ENCODE measurements at places on chromosomes 16 and 17.

GRCh38 chr17:1100382-1100781, 79.4 kb downstream of the ABR start:
- no peak for DNase-seq

DNA sequence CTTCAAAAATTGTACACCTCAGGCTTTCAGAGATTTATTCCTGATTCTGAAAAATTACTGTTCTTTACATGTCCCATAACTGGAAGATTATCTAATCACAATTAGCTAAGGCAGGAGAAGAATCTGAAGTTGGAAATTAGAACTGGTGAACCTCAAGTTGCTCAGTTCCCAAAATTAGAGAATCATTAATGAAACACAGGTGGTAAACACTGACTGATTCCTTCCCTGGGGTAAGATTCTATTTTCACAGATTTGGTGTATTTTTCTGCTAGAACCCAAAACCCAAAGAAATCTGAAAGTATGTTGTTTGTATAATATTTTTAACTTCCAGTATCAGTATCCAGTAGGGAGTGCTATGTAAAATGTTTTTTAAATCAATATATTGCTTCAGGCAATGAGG, 25.7 kb downstream of the PHKB start:
- no peak for DNase-seq

GRCh38 chr16:80300456-80300855, 240.3 kb upstream of the DYNLRB2 start:
- no peak for DNase-seq

DNA sequence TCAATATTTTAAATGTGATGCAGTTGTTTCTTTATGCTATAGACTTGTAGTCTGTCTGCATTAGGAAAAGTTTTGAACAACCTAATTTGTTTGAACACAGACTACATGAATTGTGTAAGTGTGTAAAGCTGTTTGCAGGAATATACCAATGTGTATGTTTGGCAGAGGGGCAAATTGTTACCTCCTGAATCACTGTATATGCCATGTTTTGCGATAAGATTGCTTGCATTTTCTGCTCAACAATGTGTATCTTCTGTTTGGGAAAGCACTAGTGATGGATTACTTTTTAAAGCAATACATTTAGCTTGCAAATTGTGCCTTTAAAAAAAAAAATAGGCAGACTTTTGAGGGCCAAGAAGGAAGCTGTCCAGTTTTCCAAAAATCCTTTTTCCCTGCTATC, 14.6 kb downstream of the RBBP6 start:
- DNase-seq, result no peak

DNA sequence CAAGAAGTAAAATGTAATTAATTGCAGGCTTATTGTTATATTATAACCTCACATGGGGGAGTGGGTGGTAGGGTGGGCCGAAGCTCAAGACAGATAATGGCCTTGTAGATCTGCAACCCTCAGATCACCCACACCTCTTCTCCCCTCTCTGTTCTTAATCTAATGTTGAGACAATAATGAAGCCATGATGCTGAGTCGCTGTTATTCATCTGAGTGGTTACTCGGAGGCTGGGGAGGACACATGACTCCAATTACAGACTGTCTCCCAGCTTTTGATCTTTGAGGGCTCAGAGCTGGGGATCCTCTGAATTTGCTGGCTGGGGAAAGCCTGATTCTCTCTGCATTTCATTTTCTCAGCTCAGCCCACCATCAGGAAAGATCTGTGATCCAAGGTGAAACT, 275.3 kb downstream of the SHISA9 start:
- no peak for DNase-seq

DNA sequence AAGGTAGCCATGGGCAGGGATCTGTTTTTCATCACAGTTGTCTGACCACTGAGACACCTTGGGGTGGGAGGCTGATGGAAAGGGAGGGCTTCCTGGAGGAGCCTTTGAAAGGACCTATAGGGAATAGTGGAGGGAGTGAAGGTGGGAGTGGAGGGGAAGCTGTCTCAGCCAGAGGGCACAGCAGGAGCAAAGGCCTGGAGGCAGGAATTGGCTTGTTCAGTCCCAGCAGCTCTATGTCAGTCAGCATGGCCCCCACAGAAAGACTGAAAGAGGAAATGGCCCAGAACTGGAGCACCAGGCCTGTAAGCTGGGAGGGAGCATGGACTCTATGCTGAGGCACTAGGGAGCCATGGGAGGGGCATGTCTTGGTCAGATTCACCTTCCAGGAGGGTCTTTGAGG, 12.8 kb upstream of the CBFB start:
- no peak for DNase-seq

GRCh38 chr16:58495521-58496331, 4.2 kb upstream of the NDRG4 start:
- no peak for DNase-seq

- DNase-seq, result no peak
These were observed 116.0 kb downstream of the SOCS1 start for GRCh38 chr16:11140098-11140375.

- DNase-seq, result no peak
These were observed 5.4 kb upstream of the STAT5B start for GRCh38 chr17:42281571-42282096.

DNA sequence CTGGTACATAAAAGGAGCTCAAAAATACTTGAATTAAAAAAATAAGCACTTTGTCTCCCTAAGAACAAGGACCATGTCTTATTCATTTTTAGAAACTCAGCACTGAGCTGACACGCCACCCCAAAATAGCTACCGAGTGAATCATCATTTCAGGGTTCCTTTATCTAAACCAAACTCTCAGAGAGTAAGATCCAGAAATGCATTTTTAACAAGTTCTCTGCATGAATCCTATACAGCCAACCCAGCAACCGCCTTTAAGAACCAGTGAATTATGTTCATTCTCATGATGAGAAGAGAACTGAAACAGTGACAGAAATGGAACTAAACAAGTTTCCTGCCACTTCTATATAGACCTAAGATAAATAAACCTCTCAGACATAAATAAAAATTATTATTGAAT, 8.7 kb downstream of the C16orf87 start:
- DNase-seq, result peak; percentile 70

- no peak for DNase-seq
These were observed 301.2 kb downstream of the SEC14L1 start for GRCh38 chr17:77441940-77442339.

DNA sequence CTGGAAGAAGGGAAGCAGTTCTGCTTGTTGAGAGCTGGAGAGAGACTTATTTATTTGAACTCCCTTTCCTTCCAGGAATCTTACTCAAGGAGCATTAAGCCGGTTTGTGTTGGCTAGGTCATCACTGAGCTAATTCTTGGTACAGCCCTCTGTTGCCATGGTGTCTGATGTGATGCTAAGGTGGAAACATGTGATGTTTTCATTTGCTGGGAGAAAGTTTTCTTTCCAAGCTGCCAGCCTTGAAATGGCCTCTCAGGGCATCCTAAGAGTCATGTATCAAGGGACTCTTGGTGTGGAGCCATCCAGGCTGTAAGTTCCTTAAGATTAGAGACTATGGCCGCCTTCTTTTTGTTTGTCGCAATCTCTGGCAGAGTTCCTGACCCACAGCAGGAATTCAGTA, 4.2 kb downstream of the PSKH1 start:
- DNase-seq, result peak; percentile 6

DNA sequence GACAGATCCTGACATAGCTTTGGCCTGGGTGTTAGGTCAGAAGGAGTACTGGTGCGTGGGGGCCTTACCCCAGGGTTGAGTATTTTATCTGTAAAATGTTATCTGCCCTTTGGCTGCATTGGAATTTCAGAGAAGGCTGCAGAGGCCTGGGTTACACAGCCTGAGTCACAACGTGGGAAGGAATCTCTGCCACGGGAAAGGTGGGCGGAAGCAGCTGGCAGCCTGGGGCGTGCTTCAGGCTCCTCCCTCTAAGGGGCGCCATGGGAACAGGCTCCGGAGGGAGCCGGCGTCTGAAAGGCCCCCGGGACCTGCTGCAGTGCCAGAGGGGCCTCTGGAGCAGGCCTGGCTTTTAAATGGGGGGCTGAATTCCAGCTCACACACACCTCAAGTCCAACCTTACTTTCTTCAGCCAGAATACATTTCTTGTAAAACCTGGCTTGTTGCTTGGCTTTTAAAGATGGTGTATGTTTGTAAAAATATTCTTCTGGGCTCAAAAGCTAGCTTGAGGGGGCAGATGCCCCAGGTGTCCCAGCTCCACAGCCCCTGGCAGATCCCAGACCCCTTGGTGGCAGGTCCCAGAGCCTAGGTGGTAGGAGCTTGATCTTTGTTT, 142.2 kb downstream of the RAB11FIP4 start:
- DNase-seq, result peak; percentile 78

GRCh38 chr17:6670571-6670970, 19.0 kb downstream of the C17orf100 start:
- no peak for DNase-seq

DNA sequence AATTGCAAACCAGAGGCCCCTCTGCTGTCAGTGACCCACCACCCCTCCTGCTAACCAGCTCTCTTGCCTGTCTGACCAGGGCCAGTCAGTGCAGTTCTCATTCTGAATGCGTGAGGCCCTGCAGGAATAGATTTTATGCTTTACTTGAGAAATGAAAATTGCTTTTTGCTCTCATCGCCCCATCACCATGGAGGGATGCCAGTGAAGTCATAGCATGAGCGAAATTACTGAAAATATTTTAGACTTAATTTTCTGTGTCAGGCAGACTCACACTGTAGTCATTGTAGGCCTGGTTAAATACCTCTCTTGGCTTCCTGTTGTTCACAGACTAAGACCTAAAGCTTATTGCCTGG, 490.5 kb upstream of the CDH5 start:
- DNase-seq, result peak; percentile 11

GRCh38 chr17:56030009-56030624, 123.2 kb upstream of the ANKFN1 start:
- no peak for DNase-seq

GRCh38 chr17:46180892-46181274, 12.3 kb downstream of the KANSL1 start:
- no peak for DNase-seq

DNA sequence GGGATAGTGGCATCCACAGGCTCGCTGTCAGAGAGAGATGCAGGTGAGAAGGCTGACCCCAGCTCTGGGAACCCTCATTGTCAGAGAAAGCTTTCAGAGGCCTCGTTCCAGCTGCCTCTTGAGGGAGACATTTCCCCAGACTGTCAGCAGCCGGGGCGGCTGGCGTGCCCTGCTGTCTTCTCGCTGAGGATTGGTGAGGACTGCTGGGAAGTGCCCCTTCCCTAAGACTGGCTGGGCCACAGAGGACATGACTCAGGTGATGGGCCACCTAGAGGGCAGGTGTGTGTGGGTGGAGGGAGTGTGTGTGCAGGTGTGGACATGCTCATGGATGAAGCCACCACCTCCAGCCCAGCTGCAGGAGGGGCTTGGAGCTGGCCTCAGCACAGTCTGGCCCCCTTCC, 25.3 kb downstream of the SPACA3 start:
- DNase-seq, result no peak

DNA sequence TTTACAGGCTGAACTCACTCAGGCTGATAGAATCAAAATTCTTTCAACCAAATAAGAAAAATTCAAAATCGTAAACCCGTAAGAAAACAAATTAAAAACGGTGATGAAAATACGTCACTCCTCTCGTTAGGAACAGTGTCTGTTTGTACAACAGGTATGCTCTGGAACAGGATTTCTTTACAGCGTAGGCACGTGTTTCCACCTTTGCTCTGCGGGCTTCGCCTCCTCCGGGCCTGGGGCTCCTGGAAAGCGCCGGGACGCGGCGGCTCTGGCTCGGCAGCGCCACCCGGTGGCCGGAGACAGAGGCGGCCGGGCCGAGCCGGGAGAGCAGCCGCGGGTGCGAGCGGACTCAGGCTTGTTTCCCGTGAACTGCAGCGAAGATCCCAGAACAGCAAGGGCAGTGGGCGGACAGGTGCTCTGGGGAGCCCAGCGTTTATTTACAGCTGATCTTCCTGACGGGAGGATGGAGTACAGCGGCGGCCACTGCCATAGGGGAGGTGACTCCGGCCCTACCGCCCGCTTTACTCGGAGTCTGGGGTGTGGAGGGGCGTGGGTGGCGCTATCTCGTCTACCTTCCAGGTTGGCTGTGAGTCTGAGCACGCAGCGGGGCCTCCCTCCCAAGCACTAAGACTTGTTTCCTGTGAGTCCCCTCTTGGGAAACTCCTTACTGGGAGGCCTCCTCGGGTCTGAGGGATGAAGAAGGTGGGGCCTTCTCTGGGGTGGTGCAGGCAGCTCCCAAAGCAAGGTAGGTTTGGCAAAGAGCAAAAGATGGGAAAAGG, 40.5 kb upstream of the ATP2A3 start:
- DNase-seq, result peak; percentile 37

GRCh38 chr16:87556941-87557459, 45.3 kb upstream of the JPH3 start:
- DNase-seq, result no peak

DNA sequence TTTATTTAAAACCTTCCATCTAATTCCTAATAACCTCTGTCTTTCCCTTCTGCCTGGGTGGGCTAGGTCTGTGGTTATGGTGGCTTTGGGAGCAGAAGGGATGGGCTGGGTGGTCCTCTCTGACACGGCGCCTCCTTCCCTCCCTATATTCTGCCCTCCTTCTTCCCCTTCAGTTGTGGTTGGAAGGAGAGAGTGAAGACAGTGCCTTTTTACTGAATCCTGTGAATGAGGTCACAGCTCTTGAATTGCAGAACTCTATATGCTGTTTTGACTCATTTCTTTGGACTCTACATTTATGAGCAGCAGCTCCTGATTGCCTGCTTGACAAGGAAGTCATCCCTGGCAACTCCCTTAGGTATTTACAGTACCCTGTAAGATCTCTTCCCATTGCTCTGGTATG, 256.0 kb upstream of the ELAC2 start:
- DNase-seq, result peak; percentile 66

DNA sequence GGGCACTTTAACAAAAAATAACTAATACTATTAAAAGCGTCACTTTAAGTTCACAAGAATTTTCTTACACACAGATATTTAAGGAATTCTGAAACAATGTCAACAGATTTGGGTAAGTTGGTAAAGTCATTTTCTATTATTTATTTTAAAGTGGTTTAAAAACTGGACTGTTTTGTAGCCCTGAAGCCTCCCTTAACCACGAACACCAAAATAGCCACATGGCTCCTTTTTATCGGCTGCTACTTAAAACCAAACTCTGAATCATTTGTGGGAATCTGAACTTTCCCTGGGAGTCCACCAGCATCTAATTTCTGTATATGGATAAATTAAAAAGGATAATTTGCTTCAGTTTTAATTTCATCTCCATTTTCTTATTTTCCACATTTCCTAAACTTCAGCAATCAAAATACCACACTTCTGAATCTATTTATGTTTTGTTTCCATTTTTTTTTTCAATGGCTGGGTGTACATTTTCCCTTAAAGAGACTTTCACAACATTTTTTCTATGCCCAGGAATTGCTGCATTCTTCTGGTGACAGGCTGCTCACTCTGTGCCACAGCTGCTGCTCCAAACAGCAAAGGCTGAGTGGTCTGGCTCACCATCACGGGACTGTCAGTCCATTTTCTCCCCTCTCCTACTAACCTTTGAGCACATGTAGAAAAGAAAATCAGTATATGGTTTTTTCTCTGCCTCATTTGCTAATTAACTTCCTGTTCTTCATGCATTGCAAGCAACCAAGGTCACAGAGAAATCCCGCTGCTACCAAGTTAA, 255.5 kb upstream of the KCNJ16 start:
- DNase-seq, result peak; percentile 73
